ENCODE measurements at places on chromosomes 1 and 21. TPM values are rescaled to one million over a fixed set of nuclear protein-coding genes. Genes with fewer than 3 reads are reported as not detected.

Gene MIXL1
- not detected for total RNA-seq

Gene ZP4
- total RNA-seq: not detected

- H3K4me1 ChIP-seq: peaks cover 30% of the 10 kb centered on the region
- peaks cover 4% of the 10 kb centered on the region for H3K36me3 ChIP-seq
- peak overlapping the region; percentile 21 for H3K4me3 ChIP-seq
- H3K27me3 ChIP-seq: peaks cover 83% of the 10 kb centered on the region
- DNase-seq: no peak
- H3K27ac ChIP-seq: no peak overlapping the region
These were observed 3.3 kb downstream of the LHX4 start for GRCh38 chr1:180233191-180234011.

DNA sequence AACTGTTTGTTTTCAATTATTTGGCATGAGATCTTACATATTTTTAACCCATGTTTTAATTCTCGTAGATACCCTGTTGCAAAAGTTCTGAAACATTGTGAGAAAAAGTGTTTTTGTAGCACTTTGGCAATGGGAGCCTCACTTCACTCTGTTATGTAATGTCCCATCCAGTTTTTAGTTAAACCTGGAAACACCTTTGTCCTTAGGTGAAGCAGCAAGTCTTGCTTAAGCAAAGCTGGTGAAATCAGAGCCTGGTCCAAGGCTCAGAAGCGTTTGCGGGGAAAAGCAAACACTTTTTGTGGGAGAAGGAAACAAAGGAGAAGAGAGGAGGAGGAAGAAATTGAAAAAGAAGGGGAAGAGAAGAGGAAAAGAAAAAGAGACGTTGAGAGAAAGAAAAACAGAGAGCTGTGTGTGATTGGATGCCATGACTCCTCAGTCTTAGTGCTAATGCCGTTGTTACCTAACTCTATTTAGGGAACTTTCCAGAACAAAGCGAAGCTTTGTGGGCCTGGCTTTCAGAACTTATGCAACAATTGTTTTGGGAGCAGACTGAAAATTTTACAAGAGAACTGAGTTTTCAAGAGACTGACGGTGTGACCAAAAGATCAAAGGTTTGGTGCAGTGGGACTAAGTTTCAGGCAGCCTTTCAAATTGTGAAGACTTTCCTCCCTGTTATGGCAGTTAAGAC lies 93.1 kb downstream of the NTMT2 start:
- H3K4me3 ChIP-seq: no peak overlapping the region
- no peaks in the 10 kb centered on the region for H3K36me3 ChIP-seq
- no peaks in the 10 kb centered on the region for H3K4me1 ChIP-seq
- H3K27ac ChIP-seq: no peak overlapping the region

DNA sequence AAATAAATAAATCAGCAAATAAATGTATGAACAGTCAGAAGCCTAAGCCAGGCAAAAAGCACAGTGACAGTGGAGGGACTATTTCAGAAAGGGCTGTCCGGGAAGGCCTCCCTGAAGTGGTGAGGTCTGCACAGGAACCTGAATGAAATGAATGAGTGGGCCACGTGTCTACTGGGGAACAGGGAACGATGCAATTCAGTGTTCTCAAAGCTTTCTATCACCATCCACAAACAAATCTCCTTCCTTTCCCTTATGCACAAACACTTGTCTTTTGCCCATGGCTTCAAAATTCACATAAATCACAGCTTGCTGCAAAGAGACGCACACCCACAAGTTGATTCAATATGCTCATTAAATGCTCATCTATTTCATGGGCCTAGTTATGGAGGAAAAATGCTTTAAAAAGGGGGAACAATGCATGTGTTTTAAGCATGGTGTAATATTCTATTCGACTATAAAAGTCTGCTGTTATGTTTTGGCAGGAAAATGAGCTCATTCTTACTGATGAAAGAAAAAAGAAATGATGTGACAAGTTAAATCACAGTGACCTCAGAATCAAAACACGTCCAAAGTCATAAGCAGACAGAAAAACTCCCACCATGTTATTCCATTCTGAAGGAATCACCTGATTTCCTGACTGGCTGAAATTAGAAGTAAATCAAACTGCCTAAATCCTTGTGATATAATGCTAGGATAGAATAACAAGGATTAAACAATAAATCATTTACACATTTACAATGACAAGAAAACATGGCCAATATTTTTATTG lies 21.6 kb downstream of the URB1 start:
- H3K4me1 ChIP-seq: peaks cover 16% of the 10 kb centered on the region
- no peak overlapping the region for H3K4me3 ChIP-seq
- no peak for DNase-seq
- H3K27ac ChIP-seq: peak overlapping the region; percentile 27

DNA sequence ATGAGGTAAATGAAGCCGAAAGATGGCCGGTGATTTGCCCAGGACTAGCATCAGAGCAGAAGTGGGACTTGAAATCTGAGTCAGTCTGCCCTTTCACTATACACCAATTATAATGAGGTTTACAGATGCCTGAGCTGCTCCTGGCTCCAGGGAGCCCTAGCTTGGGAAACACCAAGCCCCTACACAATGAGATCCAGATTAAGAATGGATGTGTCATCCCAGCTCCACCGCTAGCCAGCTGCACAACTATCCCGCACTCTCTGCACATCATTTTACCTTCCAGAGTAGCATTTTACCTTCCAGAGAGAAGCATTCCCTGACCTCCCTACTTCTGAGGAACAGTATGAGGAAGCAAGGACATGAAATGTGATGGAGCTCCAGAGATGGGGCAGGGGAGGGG lies 27.0 kb downstream of the SERTAD4 start:
- H3K36me3 ChIP-seq: no peaks in the 10 kb centered on the region
- no peak overlapping the region for H3K4me3 ChIP-seq
- H3K27me3 ChIP-seq: peaks cover 17% of the 10 kb centered on the region
- H3K27ac ChIP-seq: no peak overlapping the region

All from activated CD4-positive, alpha-beta memory T cell treated with anti-CD3 and anti-CD28 coated beads, Interleukin-2, amount 10 ng/mL, durations not matched to agents 7 days and 5 days (primary cell).